Placental pericyte (primary cell): ENCODE measurements at places on chromosomes 16 and 17. TPM values are rescaled to one million over a fixed set of nuclear protein-coding genes. Genes with fewer than 3 reads are reported as not detected.

CNTD1 gene
- under 0.01 TPM in 1 of 2 replicates, not detected in the other for total RNA-seq

TBC1D3G gene
- not detected in 2 replicates for total RNA-seq

ATXN1L gene
- total RNA-seq = 15.8 and 16.6 TPM in 2 replicates

TP53TG3C gene
- total RNA-seq = 0.22 and 0.29 TPM in 2 replicates

PIK3R6 gene
- not detected in 2 replicates for total RNA-seq

FBXW10 gene
- under 0.01 TPM in 2 replicates for total RNA-seq

ABCA10 gene
- 1.7 and 2.2 TPM in 2 replicates for total RNA-seq

SYT17 gene
- 0.43 and 0.66 TPM in 2 replicates for total RNA-seq

ELMO3 gene
- total RNA-seq = 0.72 and 0.88 TPM in 2 replicates

CACNA1H gene
- total RNA-seq = 0.66 and 2.4 TPM in 2 replicates

ATP6V0C gene
- 41.7 and 68.3 TPM in 2 replicates for total RNA-seq

NPIPB6 gene
- total RNA-seq = 1.5 TPM in 1 of 2 replicates, not detected in the other

EFNB3 gene
- 0.72 and 1.5 TPM in 2 replicates for total RNA-seq

GP2 gene
- total RNA-seq = not detected in 2 replicates

CRYM gene
- total RNA-seq = 0.14 TPM in 1 of 2 replicates, not detected in the other

CDH3 gene
- 0.29 TPM in 1 of 2 replicates, not detected in the other for total RNA-seq

RNF112 gene
- 0.22 and 0.29 TPM in 2 replicates for total RNA-seq

PRMT7 gene
- 19.7 and 47.5 TPM in 2 replicates for total RNA-seq

SDR42E2 gene
- under 0.01 TPM in 1 of 2 replicates, not detected in the other for total RNA-seq
